ENCODE measurements at places on chromosomes 1 and 21.
A peak's percentile ranks its signal among the peaks of the same experiment; 100 is the strongest.

- DNase-seq: no peak
Measured at GRCh38 chr1:73674945-73675561, 522.9 kb downstream of the LRRIQ3 start.

GRCh38 chr1:157004327-157004726 is 41.2 kb downstream of the ARHGEF11 start:
- DNase-seq: no peak

DNA sequence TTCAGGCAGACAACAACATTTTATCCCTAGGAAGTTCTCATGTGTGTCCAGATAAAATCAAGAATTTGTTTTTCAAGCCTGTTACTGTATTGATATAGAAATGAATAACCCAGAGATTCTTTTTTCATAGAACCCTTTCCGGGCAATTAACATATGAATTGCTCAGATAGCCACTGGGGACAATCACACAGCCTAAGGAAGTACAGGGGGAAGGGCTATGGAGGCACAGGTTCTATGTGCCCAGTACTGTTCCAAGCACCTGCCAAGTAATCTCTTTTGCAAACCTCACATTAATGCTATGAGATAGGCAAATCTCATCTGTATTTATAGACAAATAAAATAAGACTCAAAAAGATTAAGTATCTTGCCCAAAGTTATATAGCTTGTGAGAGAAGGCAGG is 84.9 kb downstream of the NTNG1 start:
- DNase-seq: no peak

DNA sequence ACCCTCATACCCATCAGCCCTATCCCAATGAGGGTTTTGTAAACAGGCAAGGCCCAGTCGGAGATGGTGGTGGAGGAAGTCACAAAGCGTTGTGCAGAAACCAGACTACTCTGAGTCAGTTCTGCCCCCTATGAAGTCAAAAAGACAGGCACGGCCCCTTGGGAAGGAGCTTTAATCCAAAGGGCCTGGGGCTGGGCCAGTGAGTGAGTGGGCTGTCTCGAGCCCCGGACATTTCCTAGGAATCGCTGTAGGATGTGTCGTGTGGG is 442 bp upstream of the AHCYL1 start:
- DNase-seq: no peak

GRCh38 chr1:5459839-5460610 is 532.2 kb downstream of the NPHP4 start:
- no peak for DNase-seq

GRCh38 chr1:70685300-70686286 is 274.5 kb downstream of the CTH start:
- peak; percentile 39 for DNase-seq

GRCh38 chr1:206706806-206707366 is 22.2 kb downstream of the MAPKAPK2 start:
- DNase-seq: no peak

DNA sequence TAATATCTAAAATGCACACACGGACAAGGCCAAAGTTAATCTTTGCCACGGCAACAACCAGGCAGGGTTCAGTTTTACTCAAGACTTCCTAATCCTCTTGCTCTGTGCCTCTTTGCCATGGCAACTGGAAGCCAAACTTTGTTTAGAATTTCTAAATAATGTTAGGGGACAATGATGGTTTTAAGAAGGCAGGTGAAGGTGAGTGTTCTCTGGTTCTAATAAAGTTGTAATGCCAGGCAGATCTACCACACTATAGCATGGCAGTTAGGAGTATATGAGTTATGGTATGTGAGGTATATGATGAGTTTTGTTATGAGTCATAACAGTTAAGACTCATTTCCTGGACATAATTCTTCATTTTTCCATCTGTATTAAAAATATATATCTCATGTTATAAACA is 2.7 kb downstream of the PTPRC start:
- peak; percentile 81 for DNase-seq

DNA sequence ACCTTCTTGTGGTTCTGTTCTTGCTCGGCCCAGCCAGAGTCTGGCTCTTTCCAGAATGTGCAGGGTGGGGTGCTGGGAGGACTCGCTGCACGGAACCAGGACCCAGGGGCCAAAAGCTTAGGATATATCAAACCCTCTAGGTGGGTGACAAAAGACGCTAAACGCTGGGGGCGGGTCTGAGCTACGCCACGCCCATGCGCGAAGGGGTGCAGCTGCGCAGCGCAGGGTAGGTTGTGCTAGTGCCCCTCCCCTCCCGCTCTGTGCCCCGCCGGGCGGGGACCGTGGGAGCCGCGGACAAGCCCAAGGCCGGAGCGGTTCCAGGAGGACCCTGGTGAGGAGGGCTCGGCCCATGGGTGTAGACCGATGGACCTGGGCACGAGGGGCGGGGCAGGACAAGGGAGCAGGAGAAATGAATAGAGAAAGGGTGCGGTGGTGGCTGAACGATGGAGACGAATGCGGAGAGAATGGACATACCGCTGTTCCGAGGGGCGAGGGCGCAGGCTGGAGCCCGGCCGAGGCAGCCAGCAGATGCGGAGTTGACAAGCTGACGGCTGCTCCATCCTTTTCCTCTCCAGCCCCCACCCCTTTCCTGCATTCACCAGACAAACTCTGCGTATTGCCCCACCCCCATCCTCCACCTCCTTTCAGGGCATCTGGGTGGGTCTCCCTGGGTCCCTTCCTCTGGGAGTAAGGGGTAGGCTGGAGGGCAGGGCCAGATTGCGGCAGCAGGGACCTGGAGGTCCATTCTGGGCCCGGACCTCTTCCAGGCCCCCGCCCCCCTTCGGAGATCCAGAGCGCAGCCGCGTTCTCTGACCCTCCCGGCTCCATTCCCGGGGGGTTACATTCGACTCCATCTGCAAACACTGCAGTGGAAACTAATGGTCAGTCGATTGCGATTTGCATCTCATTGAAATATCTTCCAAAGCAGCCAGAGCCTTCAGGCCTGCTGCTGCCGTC is at the start of gene RUSC1:
Gene RUSC1 (plus strand): TSS at position 234 of the 957 bp plus-strand sequence. CDS start 880 bp downstream, outside the sequence.
- peak; percentile 73 for DNase-seq

GRCh38 chr21:29678626-29679025 is 261.2 kb downstream of the GRIK1 start:
- DNase-seq: no peak

DNA sequence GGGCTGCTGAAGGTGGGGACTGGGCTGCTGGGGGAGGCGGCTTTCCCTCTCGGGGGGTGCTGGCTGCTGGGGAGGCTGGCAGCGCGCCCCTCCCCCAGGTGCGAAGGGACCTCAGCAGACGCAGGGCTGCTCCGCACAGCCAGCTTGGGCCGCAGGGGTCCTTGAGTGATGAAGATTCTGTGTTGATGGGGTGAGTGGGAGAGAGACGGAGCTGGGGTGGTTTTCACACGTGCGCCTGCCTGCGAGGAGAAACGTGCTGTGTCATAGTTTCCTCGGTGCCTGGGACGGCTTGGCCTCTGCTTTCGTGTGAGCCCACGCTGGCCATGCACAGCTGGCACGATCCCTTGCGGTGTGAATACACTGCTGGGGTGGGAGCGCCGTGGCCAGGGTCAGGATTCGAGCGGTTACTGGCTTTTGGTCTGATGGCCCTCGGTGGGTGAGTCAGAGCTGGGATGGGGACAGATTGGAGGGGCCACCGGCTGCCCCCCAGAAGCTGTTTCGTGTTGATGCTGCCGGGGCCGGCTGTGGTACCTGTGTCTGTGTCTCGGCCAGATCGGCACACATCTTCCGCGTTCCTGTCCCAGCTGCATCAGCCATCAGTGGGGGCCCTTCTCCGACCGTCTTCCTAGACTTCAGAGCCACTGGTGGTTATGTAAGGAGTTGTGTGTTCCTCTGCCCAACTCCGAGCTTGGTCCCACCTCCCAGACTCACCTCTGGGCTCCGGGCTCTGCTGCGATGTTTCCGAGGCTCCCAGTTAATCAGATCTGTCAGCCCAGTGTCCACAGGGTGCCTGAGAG is 24.9 kb downstream of the PRKCZ start:
- DNase-seq: no peak

DNA sequence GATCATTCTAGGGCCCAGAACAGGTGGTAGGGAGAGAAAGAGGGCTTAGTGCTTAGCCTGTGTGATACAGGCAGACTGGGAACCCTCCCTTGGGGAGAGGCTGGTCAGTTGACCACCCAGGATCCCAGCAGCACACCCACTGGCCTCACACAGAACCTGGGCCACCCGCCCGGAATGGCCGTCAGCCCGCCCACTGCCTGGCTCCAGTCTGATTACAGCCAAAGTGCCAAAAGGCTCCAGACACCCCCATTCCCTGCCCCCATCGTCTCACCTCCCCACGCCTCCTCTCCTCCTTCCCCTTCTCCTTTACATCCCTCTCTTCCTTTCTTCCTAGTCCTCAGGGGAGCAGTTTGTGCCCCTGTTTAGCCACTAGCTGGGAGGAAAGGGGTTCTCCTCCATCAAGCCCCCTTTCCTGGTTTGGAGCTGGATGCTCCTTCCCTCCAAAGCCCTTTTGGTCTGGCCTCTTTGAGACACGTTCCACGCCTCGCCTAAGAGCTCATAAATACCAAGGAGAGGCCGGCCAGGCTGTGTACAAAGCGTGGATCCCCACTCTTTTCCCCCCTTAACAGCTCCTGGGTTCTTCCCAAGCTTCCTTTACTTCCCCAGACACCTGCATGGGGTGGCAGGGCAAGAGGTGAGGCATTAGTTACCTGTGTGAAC is 4.6 kb upstream of the WNT2B start:
- no peak for DNase-seq

DNA sequence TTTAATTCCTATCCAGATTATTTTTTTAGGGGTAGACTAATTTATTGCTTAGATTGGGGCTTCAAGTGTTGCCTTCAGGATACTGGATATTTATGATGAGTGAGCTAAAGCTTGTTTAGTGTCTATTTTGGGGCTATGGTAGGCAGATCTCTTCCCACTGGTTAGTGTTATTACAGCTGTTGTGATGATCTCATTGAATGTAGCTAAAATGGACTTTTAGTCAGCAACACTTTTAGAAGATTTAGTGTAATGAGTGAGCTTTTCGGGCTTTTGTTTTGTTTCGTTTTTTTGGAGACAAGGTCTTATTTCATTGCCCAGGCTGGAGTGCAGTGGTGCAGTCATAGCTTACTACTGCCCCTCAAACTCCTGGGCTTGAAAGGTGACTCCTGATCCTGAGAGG is 14.2 kb downstream of the THRAP3 start:
- DNase-seq: no peak

- DNase-seq: no peak
Measured at GRCh38 chr1:118223426-118223825, 38.4 kb upstream of the SPAG17 start.

DNA sequence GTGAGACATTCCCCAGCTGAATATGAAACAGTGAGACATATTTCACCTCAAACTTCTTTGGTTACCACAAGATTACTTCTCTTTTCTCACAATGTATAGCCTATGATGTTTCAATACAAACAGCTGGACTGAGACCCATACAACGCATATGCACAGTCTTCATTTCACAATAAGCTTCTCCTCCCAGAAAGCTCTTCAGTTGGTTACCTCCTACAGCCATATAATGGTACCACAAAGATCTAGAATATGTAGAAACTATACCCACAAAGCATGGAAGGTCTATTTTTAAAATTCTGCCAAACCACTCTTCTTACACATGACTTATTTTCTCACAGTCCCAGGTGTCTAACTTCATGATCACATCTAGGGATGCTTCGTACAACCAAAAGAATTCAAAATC is 70.8 kb downstream of the JAK1 start:
- no peak for DNase-seq

- DNase-seq: no peak
Measured at GRCh38 chr1:219917851-219918466, 10.4 kb downstream of the SLC30A10 start.

DNA sequence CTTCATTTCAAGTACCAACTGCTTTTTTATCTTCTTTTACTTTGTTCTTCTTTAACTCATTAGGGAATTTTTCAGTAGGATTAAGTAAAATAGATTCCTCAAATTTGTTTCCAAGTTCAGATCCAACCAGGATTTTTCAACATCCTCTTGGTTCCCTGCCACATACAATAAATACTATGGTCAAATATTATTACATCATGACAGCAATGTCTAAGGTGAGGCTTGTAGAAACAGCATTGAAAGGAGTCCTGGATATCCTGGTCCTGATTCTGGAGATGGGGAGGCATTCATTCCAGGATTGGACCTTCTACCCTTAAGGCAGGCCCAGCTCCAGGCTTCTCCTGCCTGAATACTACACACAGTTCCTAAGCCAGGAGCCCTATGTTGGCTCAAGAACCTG is 80.2 kb upstream of the F3 start:
- no peak for DNase-seq

DNA sequence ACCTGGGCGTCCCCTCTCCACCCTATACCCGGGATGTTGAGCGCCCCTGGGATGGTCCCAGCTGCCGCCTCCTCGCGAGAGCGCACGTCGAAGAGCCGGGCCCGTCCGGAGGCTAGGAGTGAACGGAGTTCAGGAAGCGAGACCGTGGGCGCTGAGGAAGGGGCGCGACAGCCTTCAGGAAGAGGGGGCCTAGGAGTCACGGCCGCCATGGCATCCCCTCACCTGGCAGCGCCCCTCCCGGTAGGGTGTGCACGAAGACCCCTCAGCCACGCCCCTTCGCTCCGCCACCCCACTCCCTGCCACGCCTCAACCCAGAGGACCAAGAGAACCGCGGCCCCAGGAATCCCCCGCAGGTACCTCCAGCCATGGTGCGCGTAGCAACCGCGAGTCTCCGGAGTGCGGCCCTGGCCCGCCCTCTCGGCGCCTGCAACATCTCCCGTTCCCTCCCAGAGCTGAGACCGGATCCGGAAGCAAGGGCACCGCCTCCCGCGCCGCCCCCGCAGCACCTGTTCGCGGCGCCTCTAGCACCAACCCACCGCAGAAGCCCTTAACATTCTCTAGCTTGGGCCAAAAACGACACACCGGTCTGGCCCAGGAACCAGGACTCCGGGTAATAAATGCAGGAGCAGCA is at the start of gene TSTD1:
Gene TSTD1 (minus strand): TSS at position 442 of the 631 bp plus-strand sequence. CDS start 75 bp downstream, at position 367.
- DNase-seq: peak; percentile 90

DNA sequence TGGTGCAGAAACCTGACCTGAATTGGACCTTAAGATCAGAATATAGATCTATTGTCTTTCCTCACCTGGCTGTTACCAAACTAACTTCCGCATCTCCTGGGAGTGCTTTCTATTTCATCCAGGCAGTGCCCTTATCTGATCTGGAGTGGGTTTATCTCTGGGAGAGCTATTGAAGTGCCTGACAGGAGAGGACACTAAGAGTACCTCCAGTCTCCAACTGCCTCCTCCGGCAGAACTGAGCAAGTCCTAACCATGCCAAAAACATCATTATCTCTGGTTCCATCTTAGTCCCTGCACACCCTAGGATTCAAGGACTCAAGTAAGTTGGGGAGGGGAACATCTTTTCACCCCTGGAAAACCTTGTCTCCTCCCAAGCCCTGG is 12.4 kb upstream of the KCNJ15 start:
- no peak for DNase-seq

- DNase-seq: no peak
Measured at GRCh38 chr1:11802616-11802972, 3.2 kb downstream of the MTHFR start.

GRCh38 chr1:40535732-40536131 is 4.3 kb downstream of the ZNF684 start:
- no peak for DNase-seq

- no peak for DNase-seq
Measured at GRCh38 chr1:39632323-39632681, 7.1 kb downstream of the HEYL start.

GRCh38 chr1:239224100-239224499 is 162.3 kb upstream of the CHRM3 start:
- no peak for DNase-seq

GRCh38 chr21:43921979-43922945 is 57.2 kb downstream of the AGPAT3 start:
- DNase-seq: peak; percentile 44

GRCh38 chr1:168466092-168466713 is 77.6 kb downstream of the XCL2 start:
- peak; percentile 15 for DNase-seq

Data from CD4-positive, alpha-beta T cell treated with Interleukin-12 subunit alpha and Interleukin-12 subunit beta, for 1 hour (primary cell).